ENCODE measurements at places on chromosomes 3 and 15.
A peak's percentile ranks its signal among the peaks of the same experiment; 100 is the strongest.

DNA sequence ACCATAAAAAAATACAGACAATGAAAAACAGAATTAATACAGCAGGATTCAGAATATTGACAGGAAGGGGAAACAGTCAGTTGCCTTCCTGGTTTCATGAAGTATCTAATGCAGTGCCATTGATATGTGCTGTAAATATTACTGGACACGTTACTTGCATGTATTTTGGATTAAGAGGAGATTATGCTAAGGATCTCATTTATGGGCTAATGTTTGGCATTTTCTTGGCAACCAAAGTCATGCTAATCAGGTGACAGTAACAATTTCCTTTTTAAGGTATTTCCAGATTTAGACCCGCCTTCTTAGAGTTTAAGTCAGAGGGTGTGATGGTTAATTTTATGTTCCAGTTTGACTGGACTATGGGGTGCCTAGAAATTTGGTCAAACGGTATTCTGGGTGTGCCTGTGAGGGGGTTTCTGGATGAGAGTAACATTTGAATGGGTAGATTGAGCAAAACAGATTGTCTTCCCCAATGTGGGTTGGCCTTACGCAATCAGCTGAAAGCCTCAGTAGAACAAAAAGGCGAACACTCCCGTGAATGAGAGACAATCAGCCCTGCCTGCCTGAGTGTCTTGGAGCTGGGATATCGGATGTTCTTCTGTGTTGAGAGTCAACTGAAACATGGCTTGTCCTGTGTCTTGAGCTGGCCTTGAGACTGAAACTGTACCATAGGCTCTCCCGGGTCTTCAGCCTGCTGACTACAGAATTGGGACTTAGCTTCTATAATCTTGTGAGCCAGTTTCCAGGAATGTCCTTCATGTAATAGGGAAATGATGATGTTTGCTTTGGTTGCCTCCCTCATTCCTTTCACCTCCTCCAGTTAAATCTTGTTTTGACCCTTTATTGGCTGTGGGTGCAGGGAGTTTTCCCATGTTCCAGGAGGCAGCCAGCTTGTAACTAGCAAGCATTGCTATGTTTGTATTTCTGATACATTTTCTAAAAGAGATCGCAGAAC is 10.5 kb downstream of the SQOR start:
- DNase-seq = peak; percentile 70

- no peak for DNase-seq
These were observed 14.4 kb upstream of the XYLB start for GRCh38 chr3:38332201-38332600.

DNA sequence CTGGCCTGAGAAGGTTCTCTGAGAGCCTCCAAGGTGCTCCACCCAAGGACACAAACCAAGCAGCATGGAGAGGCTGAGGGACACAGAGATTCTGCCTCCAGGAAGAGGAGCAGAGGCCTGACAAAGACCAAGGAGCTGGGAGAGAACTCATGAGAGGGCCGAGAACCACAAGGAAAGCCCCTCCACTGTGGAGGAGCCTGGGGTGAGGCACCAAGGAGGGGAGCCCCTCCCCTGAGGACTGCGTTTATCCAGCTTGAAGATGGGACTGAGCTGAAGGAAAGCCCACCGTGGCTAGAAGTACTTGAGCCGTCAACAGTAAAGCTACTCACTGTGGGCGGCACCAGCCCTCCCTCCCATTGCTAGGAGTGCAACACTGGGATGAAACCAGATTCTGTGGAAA is 63.1 kb upstream of the MEF2A start:
- no peak for DNase-seq

DNA sequence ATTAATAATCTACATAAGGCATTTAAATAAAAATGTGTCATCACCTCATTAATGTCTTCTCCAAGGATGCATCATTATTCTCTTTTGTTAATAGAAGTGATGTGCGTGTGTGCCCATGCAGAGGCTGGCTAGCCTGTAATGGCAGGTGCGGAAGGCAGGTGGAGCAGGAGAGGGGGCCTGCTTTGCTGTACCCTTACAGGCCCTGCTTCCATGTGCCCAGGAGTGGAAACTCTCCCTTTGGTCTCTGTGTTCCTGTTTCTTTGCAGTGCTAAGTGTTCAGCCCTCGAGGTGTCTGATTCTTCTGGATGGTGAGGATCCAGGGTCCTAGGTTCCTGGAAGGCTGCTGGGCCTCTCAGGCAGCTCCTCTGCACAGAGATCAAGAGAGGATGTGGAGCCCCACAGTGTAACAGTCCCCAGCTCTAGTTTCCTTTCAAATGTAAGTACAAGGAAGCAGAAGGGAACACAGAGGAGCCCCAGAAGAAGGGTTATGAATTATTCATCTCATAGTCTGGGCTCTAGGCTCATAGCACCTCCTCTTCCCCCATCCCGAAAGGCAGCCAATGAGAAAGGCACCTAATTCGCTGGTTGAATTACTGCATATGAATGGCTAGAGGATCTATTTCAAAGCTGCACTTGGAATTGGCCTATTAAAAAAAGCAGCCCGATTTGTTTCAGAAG is 39.2 kb upstream of the AGBL1 start:
- no peak for DNase-seq

DNA sequence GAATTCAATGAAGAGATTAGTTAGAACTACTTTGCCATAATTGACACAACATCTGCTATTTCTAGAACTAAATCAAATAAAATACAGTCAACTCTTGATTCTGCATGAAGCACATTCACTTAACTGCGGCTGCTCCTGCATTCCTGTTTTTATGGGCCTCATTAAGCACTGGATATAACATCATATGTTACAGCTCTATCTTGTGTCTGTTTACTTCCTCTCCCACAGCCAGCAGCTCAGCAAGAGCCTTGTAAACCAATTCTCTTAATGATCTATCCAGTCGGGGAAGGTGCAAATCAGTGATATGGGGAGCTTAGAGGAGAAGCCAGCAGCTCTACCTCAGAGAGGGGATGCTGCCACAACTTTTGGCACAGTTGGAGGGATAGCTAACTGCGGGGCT is 329.2 kb downstream of the ARRDC4 start:
- DNase-seq = no peak

All from hepatic stellate cell (primary cell).